ENCODE measurements at places on chromosomes 16 and 17.

DNA sequence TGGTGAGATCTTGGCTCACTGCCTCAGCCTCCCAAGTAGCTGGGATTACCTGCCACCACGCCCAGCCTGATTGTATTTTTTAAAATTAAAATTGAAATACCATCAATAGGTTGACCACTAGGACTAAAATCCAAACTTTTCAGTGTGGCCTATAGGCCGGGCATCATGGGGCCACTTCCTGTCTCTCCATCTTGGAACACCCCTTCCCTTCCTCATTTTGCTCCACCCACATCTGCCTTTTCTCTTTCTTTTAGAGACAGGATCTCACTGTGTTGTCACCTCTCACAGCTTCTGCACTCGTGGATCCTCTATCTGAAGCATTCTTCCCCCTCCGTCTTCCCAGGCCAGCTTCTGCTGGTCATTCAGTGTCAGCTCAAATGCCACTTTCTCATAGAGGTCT lies 57.0 kb downstream of the BMERB1 start:
- DNase-seq = peak; percentile 21

GRCh38 chr17:80780381-80781198 lies 211.1 kb upstream of the CHMP6 start:
- no peak for DNase-seq

GRCh38 chr16:67897231-67897630 lies 4.2 kb downstream of the PSKH1 start:
- no peak for DNase-seq

- DNase-seq = peak; percentile 52
Measured at GRCh38 chr17:5530265-5531084, 44.1 kb downstream of the MIS12 start.

Measured in MV-4-11 (cell line).